ENCODE measurements at places on chromosomes 2 and 18. TPM values are rescaled to one million over a fixed set of nuclear protein-coding genes. Genes with fewer than 3 reads are reported as not detected.

DNA sequence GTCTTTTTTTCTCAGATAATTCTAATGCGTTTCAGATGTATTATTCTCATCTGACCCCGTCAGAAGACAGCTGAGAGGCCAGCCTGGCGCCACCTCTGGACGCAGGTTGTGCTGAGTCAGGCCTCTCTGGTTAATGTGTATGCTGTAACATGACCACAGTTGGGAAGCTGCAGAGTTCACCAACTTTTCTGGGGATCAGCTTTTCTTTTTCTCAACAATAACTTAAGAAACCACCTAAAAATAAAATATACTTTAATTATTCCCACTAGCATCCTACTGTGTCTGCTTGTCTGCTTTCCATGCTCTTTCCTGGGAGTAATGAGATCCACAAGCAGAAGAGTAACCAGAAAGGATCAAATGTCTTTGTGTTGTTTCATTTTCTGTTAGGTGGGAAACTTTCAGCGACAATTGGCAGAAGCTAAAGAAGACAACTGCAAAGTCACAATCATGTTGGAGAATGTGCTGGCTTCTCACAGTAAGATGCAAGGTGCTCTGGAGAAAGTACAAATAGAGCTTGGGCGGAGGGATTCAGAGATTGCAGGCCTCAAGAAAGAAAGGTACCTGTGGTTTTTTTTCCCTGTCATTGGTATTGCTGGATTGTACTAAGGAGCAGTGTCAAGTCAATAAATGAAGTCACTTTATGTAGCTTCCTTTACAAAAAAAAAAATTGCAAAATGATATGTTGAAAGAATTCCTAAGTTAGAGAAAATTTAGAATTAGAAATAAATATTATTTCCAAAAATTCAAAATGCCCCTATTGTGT, 79.8 kb downstream of the CCDC150 start:
- DNase-seq = no peak

- DNase-seq = no peak
Observed at GRCh38 chr2:119846021-119846420, 86.3 kb downstream of the PTPN4 start.

DNA sequence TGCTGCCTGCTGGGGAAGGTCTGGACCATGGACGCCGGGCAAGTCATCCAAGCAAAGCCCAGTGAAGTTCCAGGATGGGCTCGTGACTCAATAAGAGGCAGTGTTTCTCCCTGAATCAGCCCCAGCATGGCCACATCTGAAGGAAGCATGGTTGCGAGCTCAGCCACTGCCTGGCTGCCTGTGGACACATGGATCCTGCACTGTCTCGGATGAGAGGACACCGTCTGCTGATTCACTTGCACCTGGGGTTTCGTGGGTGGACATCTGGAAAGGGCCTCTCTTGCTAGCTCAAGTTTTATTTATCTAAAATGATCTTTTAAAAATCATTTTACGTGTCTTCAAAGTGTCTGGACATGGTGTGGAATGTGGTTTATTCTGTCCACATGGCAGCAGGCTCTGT, 224.8 kb upstream of the FN1 start:
- DNase-seq = peak; percentile 96

DNA sequence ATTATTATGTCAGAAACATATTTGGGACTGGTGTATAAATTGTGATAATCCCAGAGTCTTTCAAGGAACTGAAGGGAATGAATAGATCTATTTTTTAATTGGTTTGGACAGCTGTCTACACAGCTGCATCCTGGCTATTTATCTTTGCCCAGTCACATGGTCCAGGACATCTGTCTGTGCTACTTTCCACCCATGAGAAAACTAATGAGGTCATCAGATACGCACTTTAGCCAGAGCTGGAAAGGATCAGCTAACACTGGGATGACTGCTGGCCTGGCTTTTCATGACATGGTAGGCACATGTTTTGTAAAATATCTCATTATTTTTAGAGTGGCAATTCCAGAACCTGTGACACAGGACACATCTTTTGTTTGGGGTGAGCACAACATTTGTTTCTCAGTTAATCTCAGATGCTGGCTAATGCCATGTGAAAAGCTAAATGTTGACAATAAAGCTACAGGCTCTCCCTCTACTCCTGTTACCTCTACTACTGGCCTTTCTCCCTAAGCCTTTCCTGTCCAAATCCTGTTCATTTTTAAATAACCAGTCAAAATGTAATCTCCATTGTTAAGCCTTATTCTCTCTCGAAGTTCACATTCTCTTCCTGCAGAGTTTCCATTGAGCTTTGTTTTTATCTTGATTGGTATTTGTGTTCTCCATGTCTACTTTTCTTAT, 500.7 kb downstream of the RIT2 start:
- no peak for DNase-seq

EIF5B gene
- total RNA-seq = 50.6 TPM

VWC2L gene
- total RNA-seq = not detected

GRCh38 chr2:177207101-177207500, 5.5 kb upstream of the HNRNPA3 start:
- DNase-seq = no peak

DNA sequence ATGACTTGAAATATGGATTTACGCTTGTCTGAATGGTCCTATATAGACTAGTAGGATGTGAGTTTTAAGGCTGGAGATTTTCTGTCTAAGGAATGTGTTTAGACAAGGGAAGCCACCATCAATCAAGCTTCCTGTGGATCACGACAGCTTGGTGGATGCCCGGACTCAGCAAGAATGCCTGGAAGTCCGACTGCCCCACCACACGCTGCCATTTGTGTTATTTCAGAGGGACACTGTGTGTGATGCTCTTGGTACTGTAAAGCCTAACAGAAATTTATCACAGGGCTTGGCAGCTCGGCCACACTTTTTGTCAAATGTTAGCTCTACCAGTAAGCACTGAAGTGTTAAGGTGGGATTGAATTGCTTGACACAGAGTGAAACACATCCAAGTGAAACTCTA, 127.1 kb upstream of the CDH7 start:
- DNase-seq = no peak

DNA sequence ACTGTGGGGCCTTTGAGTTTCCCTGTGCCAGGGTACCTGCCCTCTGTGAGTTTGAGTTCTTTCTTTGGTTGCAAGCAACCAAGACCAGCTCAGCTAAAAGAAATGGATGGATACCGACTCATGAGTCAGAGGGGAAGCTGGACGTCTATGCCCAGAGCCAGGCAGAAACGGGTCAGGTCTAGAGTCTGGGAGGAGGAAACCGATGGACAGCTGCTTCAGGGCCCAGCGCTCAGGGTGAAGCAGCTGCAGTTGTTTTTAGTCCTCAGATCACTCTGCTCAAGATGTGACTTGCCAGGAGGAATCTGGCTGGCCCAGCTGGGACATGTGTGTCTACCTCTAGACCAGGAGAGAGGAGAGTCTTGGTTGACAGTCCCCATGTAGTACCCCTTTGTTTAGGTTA, 10.1 kb upstream of the TYMS start:
- DNase-seq = no peak

KYNU gene
- total RNA-seq = 3.3 TPM

SP140 gene
- total RNA-seq = not detected

DNA sequence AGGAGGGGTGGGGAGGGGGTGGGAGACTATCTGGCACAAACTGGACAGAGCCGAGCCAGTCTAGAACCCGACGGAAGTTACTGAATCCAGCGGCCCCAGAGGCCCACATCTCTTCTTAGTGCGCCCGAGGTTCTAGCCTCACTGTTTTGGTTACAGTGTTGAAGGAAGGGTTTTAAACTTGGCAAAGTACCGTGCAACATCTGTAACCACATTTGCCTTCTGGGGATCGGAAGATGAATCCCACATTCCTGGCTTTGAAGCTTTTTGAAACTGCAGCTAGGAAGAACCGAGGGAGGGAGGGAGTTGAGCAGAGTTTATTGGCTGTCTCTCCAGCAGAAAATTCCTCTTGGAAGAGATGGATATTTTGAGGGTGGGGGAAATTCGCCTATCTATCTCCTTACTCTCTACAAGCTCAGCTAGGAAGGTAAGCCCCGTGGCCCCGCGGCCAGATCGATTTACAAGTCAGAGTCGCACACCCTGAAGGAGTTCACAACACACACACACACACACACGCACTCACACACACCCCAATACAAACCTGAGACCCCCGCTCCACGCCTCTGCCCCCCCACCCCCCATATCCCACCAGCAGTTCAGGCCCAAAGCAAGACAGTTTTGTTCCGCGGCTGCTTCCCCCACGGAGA, 1.0 kb downstream of the ACVR1 start:
- peak; percentile 84 for DNase-seq

GRCh38 chr2:108943751-108944150, 45.3 kb downstream of the EDAR start:
- no peak for DNase-seq

GRCh38 chr2:120638450-120638849, 97.2 kb upstream of the GLI2 start:
- DNase-seq = no peak

DNA sequence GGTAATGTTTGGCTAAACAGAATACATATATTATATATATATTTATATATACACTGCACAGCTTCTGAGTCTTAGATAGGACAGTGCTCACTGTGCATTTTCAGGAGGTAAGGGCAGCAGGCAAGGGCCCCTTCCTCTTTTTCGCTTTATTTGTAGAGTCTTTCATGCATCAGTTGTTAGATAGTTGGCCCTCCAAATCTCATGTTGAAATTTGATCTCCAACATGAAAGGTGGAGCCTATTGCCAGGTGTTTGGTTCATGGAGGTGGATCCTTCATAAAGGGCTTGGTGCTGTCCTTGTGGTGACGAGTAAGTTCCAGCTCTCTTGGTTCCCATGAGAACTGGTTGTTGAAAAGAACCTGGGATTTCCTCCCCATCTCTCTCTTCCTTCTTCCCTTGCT, 48.1 kb downstream of the TSN start:
- DNase-seq = no peak

DNA sequence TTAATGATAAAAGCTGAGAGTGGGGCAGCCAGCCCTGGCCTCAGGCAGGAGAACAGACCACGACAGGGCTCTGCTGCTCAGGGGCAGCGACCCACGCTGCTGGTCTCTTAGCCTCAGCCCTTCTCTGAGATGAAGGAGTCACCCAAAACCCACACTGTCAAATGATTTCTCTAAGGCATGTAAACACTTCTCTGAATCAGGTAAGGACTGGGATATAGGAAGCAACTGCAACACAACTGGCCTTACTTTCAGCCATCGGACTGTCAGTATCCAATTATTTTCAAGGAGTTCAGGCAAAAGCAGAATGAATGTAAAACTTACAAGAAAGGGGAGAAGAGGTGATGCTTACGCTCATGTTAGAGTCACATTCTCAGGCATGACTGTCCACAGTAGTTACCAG, 21.8 kb downstream of the ERFE start:
- DNase-seq = no peak

FAM228A gene
- not detected for total RNA-seq

C2orf66 gene
- 0.50 TPM for total RNA-seq

OTOS gene
- total RNA-seq = not detected

GRCh38 chr2:64629329-64629781, 24.4 kb downstream of the SERTAD2 start:
- DNase-seq = no peak

DNA sequence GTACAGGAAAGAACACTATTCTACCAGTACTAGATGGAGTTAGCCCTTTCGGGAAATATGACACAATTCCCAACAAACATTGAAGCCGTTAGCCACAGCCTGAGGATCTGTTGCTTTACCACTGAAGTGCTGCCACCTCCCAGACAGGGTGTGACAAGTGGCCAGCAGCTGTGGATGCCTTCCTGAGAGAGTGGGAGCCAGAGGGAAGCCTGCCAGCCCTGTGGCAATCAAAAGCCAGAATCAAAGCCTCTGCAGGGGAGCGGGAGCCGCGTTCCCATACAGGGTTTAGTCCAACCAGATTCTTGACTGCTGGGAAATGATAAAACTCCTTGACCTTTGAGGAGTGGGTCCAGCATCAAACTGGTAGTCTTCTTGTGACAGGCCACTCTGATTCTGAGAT, 38.0 kb downstream of the SLC4A1AP start:
- DNase-seq = no peak

DNA sequence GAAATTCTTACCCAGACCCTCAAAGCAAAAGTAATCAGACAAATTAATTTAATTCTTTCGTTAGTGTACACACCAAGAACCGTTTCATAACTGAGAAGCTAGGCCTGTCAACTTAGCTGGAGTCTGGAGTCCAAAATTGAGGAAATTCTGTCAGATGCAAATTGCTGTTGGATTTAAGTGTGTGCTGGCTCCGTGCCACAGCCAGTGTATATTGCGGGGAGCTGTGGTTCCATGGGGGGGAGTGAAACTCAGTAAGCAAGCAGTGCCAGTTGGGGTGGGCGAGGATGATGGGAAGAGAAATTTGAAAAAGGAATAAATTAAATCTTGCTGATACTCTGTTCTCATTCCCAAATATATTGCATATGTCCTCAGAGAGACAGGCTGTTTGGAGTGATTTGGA, 4.0 kb downstream of the ARPC2 start:
- no peak for DNase-seq

GRCh38 chr2:241036397-241036963, 38.1 kb downstream of the SNED1 start:
- peak; percentile 13 for DNase-seq

- no peak for DNase-seq
Observed at GRCh38 chr18:50569930-50570329, 10.0 kb downstream of the MAPK4 start.

PFN4 gene
- total RNA-seq = 1.1 TPM

- DNase-seq = no peak
Observed at GRCh38 chr2:43034242-43034619, 192.2 kb downstream of the ZFP36L2 start.

GRCh38 chr2:97788986-97789644, 75.7 kb downstream of the ZAP70 start:
- DNase-seq = no peak

- DNase-seq = no peak
Observed at GRCh38 chr2:75556679-75557366, 3.9 kb downstream of the EVA1A start.

RAPH1 gene
- 60.3 TPM for total RNA-seq

- no peak for DNase-seq
Observed at GRCh38 chr2:128642316-128642715, 323.6 kb upstream of the HS6ST1 start.

DNA sequence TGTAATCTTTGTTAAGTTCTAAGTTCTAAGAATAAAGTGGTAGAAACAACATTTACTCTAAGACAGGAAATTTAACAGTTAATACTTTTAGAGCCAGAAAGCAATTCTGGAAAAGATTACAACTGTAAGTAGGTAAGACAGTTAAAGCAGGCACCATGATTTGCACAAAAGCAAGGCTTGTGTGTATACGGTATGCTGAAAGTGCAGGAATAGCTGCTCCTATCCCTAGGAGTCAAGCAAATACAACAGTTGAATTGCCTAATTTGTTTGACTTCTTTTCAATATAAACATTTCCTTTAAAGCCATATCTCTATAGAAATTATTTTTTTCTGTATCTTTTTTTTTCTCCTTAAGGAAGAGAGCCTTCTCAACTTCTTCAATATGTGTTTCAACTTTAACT, 116.4 kb downstream of the KCNJ3 start:
- DNase-seq = no peak

DNA sequence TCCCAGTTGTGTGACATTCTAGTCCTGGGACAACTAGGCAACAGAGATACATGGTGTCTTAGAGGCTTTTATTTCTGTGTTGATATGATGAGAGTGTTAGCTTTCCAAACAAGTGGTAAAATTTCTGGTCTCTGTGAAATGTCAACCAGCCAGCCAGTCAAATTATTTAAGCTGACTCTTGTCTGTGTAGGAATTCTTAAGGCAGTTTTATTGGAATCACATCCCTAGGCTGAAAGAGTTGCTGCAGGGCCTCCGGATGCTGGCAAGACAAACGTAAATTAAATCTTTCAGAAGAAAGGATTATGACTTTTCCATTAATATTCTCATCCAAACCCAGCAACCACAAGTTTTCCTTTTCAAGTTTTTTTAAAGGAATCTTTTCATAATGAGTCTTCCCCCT, 44.6 kb downstream of the SERPINB7 start:
- no peak for DNase-seq

GRCh38 chr2:232523682-232524597, 2.0 kb upstream of the CHRND start:
- DNase-seq = peak; percentile 46

All from mammary epithelial cell (primary cell).